ENCODE measurements at places on chromosomes 7 and 10.

DNA sequence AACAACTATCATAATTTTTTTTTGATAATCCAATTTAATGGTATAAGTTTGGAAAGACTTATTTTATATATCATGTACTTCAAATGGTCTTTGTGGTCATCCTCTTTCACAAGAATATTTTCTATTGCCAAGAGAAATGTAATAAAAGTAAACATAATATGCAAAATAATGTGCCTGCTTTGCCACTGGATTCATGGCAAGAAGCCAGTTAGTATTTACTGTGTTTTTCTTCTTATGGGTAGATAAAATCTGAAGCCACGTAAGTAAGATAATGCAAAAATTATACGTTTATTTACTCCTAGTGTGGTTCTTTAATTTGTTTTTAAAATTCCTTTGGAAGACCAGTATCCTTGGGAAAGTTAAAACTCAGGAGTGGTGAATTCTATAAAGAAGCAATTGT, 258.5 kb downstream of the ARL4A start:
- no peak for DNase-seq

GRCh38 chr7:35596061-35596460, 98.9 kb downstream of the HERPUD2 start:
- no peak for DNase-seq

DNA sequence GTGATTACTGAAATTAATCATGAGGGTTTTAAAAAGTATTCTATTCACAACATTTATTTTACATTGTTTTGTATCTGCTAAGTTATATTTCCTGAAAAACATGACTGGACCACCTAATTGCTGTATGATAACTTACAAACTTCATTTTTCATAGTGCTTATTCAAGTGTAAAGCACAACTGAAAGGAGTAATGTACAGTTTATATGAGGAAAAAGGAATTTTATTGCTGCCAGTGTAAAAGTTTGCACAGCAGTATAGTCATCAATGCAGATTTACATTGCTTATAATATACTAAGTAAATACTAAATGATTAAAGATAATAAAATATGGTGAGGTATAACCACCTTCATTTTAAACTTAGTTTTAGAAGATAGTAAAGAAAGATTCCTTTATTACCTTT, 4.0 kb downstream of the PTEN start:
- no peak for DNase-seq

DNA sequence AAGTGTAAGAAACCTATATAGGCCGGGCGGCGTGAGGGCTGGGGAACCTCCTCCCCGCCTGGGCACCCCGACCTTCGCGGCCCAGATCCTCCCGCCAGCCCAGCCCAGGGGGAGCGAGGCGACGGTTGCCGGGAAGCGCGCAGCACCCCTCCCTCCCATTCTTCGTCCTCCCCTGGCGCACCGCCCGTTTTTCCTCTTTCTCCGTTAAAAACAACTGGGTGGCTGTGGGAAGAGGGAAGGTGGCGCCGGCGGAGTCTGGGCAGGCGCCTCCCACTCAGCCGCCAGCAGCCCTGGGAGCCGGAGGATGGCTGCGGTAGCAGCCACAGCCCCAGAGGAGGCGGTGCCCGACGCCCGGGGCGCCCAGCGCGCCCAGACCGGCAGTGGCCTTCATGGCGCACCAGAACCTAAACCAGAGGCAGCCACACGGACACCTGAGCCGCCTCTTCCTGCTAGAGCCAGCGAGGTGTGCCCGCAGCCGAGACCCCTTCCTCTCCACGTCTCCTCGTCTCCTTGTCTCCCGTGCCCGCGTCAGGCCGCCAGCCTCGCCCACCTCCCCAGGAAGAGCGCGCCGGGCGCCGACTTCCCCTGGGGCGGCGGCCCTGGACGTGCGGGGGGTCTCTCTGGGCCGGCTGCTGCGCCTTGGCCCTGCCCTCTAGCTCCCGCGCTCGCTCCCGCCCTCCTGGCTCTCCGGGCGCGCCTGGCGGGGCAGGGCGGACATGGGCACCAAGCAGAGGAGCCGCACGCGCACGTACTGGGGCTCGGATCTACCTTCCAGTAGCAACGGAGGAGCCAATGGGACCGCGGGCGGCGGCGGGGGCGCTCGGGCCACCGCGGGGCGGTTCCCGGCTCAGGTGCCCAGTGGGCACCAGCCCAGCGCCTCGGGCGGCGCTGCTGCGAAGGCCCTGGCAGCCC, 32.8 kb upstream of the SFTPD start:
- no peak for DNase-seq

DNA sequence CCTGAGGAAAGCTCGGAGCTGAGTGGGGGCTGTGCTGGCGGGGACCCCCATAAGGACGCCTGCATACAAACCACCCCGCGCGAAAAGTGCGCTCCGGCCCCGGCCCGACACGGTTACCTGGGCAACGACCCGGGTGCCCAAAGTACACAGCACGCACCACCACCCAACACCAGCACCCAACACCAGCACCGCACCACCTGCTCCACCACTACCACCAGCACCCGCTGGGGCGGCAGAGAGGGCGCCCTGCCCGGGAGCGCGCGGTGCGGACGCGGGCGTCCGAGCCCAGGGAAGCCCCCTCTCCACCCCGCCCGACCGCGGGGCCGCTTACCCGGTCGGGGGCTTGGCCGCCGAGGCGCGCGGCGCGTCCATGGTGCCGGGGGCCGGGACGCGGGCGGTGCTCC, 345 bp downstream of the COBL start:
- no peak for DNase-seq
